Heart right ventricle (tissue), 16 donors: ENCODE measurements at places on chromosomes 5 and 9.

DNA sequence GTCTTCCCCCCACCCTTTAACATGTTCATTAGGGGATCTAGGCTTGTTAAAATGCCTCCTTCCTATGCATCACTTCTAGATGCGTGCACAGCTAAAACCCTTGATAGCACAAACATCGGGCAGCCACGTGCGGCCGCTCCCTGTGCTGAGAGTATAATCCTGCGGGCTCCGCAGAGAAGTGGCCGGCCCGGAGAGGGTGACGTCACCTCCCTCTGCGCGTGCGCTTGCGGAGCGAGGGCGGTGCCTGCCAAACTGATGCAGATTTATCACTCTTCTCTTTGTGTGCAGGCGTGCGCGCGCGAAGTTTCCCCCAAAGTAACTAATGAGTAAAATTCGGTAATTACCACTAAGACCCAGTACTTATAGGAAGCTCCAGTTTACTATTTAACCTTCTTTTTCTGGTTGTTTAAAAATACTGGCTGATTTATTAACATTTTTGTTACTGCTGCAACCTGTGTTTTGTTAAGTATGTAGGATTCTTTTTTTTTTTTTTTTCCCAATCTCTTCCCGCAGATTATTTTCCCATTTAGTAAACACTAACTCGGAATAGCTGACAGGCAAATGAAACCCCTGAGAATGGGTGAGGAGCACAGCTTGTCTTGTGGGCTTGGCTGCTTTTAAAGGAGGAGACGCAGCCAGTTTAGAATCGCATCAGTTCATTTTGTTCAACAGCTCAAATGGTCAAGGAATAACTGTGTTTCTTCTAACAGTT, 121.6 kb downstream of the TRIO start:
- DNase-seq = peak; percentile 92

GRCh38 chr5:131068893-131069643, 96.0 kb downstream of the HINT1 start:
- no peak for DNase-seq

- no peak for DNase-seq
These were observed 1378.1 kb downstream of the EFNA5 start for GRCh38 chr5:106292654-106293053.

GRCh38 chr5:34657274-34657921, 1.3 kb downstream of the RAI14 start:
- DNase-seq = no peak

- DNase-seq = peak; percentile 39
These were observed 1.3 kb downstream of the HMGXB3 start for GRCh38 chr5:150001660-150002486.

DNA sequence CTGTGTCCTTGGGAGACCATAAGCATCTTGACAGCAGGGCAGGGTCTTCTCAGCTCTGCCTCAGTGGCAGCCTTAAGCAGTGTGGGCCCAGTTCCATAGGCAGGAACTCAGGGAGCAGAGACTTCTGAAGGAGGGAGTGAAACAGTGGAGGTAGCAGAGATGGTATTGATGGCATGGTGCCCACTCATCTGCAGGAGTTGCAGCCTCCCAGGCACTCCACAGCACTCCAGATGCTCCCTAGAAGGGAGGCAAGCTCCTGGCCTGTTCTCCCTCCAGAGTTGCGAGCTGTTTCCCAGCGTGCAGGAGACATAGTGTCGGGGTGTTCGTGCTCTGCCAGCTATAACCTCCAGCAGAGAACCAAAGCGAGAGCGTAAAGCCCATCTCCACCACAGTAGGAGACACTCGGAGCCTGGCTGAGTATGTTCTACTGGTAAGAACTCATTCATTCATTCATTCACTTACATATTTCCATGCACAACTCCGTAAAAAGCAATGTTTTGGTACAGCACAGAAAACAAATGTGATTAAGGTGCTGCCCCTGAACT, 31.4 kb upstream of the UNC5A start:
- DNase-seq = no peak

DNA sequence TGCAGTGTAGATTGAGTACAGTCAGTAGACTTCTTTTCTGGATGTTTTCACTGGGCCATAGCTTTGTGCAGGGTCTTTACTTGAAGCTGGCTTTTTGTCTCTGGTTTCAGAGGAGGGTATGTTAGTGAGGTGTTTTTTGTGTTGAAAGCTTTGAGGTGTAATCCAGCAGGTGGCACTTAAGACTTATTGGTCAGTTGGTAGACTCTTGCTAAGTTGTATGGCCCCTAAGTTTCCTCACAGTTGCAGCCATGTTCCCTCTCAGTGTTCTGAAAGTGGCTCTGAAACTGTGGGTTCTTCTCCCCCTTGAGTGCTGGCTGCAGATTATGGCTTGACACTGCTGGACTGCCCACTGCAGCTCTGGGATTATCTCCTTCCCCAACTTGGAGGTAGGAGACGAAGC, 55.7 kb upstream of the SLC44A1 start:
- DNase-seq = no peak

DNA sequence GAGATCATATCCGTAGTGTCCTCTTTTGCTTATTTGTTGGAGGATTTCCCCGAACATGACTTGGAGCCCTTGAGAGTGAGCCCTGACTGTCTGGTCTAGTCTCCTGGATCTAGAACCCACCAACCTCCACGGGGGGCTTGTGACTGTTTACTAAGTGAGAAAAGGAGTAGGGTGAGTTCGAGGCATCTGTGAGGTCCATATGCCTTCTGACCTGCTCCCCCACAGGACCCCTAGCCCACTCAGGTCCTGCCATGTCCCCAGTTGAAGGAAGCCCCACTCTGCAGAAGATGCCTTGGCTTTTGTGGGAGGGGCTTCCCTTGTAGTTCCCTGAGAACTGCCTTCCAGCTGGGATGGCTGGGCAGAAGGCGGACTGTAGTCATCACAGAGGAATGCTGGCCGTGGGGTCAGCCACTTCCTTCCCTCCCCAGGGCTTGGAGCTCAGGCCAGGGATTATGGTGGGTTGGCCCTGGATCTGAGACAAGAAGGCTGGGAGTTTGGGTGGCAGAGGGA, 7.0 kb upstream of the IRF1 start:
- DNase-seq = peak; percentile 71

- DNase-seq = no peak
These were observed 53.6 kb downstream of the LRSAM1 start for GRCh38 chr9:127504887-127505251.

GRCh38 chr9:32258482-32258881, 126.0 kb upstream of the ACO1 start:
- no peak for DNase-seq

DNA sequence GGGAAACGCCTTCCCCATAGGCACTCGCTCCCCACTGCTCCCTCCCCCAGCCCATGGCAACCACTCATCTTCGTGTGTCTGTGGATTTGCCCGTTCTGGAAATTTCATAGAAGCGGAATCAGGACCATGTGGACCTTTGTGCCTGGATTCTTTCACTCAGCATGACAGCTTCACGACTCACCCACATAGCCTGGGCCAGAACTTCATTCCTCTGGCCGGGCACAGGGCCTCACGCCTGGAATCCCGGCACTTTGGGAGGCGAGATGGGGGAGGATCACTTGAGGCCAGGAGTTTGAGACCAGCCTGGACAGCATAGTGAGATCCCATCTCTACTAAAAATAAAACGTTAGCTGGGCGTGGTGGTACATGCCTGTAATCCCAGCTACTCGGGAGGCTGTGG, 12.1 kb upstream of the DIPK1B start:
- DNase-seq = no peak

GRCh38 chr9:110156902-110157301, 51.1 kb downstream of the C9orf152 start:
- DNase-seq = no peak

GRCh38 chr5:5979761-5980537, 398.4 kb downstream of the MED10 start:
- no peak for DNase-seq
